Epithelial cell of proximal tubule (primary cell): ENCODE measurements at places on chromosomes 12 and 14. TPM values are rescaled to one million over a fixed set of nuclear protein-coding genes. Genes with fewer than 3 reads are reported as not detected.

DNA sequence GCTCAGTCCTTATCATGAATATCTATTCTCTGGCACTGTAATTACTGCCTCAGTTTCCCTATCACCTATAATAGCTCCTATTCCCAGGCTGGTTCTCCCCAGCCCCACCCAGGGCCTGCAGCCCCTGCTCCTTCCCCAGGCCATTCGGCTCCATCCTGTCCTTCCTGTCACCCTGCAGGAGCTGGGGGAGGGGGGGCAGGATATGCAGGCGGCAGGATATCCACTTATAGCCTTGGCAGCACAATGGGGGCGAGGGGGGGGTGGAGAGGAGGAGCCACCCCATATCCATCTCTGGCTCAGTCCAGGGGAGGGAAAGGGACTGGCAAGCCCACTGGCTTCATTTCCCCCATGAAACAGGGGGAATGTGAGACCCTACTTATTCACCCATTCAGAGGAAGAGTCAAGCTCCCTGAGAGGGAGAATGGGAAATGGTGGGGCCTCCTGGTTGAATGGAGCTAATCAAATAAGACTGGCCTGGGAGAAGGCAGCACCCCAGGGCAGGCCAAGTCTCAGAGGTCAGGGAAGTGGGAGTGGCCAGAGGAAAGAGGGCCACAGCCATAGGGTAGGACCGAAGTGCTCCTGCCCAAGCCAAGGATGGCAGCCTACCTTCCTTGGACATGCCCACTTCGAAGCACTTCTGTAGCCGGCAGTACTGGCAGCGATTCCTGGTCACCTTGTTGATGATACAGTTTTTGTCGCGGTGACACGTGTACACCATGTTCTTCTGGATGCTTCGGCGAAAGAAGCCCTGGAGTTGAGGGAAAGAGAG, 7.8 kb upstream of the ITGB7 start:
- DNase-seq, result no peak

DNA sequence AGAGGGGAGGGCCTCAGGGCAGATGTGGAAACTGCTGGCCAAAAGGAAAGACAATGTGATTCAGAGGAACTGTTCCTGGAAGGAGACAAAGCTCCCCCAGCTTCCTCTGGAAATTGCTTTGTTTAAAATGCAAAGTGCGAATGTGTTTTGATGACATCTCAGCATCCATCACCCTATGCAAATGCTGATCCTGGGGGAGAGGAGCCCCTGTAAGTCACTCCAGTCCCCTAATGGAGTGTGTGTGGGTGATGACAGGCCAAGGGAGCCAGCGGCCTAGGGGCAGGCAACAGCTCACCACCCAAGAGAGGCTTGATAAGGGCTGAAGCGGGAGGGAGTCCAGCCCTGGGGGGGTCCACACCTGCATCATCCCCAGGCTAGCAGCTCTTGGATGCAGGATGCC, 134.2 kb downstream of the ESRRB start:
- no peak for DNase-seq

GRCh38 chr14:80354860-80355581, 143.7 kb upstream of the DIO2 start:
- DNase-seq, result no peak

DNA sequence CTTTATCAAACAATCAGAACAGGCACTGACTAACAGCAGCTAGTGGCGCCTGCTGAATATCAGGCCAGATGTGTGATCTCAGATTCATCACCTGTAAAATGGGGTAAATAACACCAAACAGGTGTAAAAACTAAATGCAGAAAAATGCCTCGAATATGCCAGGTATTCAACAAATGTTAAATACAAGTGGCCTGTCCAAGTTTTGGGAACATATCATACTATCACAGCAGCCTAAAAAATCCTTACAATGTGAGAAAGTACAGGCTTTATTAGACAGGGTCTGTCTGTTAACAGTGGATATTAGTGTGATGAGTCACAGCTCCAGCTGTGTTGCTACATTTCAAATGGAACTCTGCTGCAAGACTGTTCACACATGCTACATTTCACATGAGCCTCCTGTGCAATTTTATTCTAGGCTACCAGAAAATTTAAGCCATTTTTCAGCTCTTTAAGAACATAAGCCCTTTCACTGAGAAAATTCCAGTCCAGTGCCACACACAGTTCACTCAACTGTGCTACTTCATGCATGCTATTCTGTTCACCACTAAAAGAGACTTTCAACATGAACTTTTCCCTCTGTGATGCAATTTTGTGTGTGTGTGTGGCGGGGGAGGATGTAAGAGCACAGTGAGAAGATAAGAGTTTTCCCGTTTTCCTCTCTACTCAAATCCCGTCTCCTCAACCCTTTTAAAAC, 56.7 kb downstream of the MSRB3 start:
- DNase-seq, result peak; percentile 77

DNA sequence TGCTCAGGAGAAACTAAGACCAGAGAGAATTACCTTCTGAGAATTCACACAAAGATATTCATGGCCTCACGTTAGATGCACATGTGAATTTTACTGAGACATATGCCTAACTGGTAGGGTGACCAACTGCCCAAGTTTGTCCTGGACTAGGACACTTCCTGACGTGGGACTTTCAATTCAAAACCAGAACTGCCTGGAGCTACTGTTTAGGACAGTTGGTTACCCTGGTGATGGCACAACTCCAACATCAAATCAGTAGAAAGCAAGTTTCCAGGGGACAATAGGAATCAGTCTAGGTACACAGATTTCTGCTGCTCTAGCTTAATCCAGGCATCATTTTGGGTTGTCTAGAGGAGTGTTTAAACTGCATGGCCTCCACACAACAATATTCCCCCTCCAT, 178.7 kb downstream of the GXYLT1 start:
- DNase-seq, result no peak

DNA sequence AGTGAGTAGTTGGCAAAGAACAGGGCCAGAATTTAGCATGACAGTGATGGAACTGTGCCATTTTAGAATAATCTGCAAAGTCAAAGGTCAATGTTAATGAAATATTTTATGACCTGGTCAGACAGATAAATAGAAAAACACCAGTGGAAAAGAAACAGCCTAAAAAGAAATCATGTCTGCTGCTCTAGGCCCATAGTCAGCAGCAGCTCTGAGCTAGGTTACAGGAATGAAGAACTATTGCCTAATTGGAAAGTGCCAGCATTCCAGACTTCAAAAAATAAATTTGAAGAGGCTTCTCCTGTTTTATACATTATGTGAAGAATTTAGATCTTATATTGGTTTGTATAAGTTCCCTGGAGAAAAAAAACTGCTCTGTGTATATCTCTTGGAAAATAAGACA, 9.8 kb downstream of the NPC2 start:
- DNase-seq, result no peak

GRCh38 chr12:117011988-117012805, 87.0 kb downstream of the TESC start:
- no peak for DNase-seq

- no peak for DNase-seq
These were observed 25.2 kb upstream of the NTN4 start for GRCh38 chr12:95815632-95816212.

The SCN8A gene
- total RNA-seq, result 0.58 and 0.86 TPM in 2 replicates

The SLC8A3 gene
- 0.12 TPM in 1 of 2 replicates, not detected in the other for total RNA-seq
